ENCODE measurements at places on chromosomes 2 and 18.

- no peak for DNase-seq
These were observed 33.0 kb downstream of the CMPK2 start for GRCh38 chr2:6832596-6833299.

DNA sequence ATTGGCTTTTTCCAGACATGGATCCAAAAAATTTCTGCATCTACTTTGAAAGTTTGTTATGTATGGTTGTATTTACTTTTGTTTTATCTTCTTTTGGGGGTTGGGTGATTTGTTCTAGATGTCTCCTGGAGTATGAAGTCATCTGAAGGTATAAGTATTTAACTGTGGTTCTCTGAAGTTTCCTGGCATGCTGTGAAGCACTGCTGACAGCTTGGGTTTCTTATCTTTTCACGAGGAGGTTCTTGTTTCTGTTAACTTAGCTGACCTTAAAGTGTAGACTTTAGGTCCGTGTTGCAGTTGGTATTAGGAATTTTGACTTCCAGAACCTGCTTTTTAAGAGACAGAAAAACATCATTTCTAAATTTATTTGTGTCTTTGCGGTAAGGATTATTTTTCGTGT lies 15.9 kb downstream of the GLS start:
- DNase-seq: no peak

DNA sequence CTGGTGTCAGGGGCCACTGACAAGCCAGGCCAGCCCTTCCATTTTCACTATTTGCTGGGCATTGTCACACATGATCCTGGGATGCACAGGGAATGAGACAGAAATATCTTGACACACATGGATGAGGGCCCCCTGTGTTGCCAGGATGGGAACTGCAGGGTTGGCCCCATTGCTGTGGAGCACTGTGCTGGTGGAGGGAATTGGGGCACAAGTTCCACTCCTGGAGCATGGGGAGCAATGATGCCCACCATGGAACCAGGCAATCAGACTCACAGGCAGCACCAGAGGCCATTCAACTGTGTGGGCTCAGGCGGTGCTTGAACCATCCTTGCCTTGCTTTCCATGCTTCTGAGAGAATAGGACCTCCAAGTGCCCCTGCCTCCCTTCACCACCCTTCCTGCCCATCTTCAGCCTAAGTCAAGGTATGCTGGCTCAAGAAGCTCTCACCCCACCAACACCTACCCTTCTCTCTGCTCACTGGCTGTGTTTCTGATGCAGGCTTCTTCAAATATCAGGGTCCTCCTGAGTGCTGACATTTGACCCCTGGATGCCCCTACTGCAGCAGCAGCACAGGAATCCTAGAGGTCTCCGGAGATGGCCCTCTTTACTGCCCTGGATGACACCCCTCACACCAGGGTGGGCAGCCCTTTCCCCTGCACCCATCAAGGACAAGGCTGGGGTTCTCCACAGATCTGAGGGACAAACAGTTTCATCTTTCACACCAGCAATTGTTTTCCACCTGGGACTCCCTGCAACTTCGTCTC lies 11.0 kb downstream of the ADRA2B start:
- DNase-seq: no peak

GRCh38 chr2:55772109-55772980 lies 78.7 kb upstream of the PNPT1 start:
- no peak for DNase-seq

- DNase-seq: no peak
These were observed 784.8 kb upstream of the CDH2 start for GRCh38 chr18:28961669-28962228.

GRCh38 chr2:124034265-124034664 lies 9.2 kb downstream of the CNTNAP5 start:
- DNase-seq: no peak

- DNase-seq: no peak
These were observed 83.0 kb upstream of the HS6ST1 start for GRCh38 chr2:128401680-128402079.

DNA sequence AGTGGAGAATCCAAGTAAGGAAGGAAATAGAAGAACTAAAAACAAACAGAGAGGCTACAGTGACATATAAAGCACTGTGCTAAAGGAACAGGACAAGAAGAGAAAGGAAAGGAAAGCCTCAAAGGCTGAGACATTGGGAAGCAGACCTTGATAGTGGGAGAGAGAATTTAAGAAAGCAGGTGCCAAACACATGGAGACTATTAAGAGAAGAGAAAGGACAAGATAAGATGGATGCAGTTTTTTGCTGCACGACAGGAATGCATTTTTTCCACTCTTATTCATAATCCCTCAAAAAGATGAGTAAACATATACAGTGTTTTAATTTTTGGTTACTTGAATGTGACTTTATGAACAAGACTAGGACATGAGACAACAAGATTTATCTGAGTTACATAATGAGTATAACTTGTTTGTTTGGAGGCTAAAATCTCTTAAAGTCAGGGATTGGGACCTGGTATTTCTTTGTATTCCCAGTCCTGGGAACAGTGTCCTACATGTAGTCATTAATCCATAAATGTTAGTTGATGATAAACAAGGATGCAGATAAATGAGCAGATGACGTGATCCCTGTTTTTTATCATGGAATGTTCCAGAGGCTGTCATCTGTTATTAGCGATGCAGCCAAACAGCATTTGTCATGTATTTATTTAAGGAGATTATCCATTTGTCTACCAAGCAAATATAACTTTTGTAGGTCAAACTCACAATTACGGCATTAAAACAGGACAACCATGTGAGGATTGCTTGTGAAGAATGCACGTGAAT lies 141.7 kb downstream of the DNER start:
- DNase-seq: no peak

DNA sequence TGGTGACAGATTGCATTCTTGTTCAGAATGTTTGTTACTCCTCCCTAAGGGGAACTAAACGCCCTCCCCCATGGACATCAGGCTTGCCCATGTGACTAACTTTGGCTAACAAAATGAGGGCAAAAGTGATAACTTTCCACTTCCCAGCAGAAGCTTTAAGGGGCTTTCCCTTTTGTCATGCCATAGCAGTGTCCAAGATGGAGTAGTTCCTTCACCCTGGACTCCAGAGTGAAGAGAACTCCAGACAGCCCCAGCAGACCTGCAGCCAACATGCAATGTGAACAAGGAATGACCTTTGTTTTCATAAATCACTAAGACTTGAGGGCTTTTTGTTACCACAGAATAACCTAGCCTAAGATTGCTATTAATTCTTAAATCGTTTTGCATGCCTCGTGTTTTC lies 163.5 kb downstream of the ZEB2 start:
- no peak for DNase-seq

DNA sequence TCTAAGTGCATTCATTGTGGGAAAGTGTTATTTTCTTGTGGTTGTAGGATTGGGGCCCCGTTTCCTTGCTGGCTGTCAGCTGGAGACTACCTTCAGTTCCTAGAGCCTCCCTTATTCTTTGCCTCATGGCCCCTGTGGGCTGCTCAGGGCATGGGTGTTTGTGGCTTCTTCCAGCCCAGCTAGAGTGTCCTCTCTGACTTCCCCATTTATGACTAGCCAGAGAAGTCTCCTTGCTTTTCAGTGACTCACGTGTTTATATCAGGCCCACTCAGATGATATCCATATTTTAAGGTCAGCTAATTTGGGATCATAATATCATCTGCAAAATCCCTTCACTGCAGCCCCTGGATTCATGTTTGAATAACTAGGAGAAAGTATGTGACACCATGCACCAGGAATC lies 62.8 kb downstream of the DTNA start:
- no peak for DNase-seq

DNA sequence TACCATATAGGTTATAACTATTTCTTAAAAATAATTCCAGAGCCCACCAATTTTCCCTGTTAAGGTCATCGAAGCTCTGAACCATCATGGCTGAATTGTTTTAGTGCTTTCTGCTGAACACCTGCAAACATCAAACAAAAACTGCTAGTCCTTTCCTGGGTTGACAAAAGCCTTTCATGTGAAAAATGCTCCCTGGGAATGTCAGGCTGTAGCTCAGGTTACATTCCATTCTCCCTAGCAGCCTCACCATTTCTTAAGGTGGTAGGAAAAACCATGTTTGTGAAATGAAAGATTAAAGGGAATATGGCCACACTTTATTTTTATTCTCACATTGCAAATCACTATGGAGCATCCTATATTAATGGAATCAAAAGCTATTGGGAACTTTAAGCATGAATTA lies 5.7 kb downstream of the TCF4 start:
- no peak for DNase-seq

- no peak for DNase-seq
These were observed 75.7 kb downstream of the RBMS1 start for GRCh38 chr2:160417745-160418397.

GRCh38 chr18:62085756-62086155 lies 101.1 kb downstream of the PIGN start:
- no peak for DNase-seq

DNA sequence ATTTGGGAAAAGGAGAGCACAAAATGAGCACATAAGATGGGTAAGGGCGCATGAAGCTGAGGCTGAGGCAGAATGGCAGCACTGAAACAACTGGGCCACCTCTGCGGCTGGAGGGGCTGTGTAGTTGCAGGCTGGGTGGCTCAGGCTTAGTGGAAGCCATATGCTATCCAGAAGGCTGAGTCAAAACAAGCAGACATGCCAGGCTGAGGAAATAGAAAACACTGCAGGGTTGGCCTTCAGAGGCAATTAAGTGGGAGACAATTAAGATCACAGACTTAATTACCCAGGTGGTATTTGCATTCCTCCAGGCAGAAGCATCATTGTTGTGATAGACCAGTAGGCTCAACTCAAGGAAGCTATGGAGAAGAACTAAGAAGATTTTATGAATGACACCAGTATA lies 11.4 kb upstream of the XPO1 start:
- DNase-seq: no peak

DNA sequence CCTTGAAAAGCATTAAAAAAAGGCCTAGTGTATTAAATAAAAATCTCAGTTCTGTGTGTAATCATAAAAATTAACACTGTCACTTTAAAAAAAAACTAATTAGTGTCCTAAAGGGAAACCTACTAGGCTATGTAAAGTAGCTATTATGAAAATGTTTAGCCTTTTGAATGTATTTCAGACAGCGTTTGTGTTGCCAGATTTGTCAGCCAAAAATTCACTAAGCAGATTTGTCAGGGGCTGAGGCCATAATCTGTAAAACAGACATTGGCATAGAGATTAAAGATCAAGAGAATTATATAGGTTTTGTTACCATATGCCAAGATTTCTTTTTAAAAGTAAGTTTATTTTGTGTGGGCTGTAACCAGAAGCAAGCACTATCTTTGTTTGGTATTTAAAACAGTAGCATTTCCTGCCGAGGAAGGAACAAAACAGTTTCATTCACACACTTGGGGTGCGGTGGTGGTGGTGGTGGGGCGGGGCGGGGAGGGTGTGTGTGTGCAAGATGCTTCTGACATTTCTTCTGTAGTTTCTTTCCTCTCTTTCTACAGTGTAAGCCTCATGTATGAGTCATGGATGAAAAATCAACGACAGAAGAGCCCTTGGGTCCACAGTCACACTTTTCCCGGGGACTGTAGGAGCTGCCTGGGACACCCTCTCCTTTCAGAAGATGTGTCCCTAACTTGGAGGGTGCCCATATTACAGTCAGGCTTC lies 328.5 kb upstream of the FANCL start:
- peak; percentile 3 for DNase-seq

DNA sequence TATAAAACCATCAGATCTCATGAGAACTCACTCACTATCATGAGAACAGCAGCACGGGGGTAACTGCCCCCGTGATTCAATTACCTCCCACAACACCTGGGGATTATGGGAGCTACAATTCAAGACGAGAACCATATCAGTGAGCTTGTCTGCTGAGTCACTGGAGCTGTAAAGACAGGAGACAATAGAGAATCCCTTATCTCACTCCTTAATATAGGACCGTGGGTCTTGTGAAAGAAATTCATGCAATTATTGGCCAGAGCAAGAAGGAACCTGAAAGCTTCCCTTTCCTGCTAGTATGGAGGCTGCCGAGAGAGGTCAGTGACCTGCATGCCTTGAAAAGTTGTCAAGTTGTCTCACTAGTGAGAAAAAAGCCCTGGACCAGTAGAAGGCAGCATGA lies 9.5 kb upstream of the TNFAIP6 start:
- no peak for DNase-seq
